ENCODE measurements at places on chromosomes 2 and 18. TPM values are rescaled to one million over a fixed set of nuclear protein-coding genes. Genes with fewer than 3 reads are reported as not detected.
A peak's percentile ranks its signal among the peaks of the same experiment; 100 is the strongest.

FEV gene
- not detected for polyA plus RNA-seq

DNA sequence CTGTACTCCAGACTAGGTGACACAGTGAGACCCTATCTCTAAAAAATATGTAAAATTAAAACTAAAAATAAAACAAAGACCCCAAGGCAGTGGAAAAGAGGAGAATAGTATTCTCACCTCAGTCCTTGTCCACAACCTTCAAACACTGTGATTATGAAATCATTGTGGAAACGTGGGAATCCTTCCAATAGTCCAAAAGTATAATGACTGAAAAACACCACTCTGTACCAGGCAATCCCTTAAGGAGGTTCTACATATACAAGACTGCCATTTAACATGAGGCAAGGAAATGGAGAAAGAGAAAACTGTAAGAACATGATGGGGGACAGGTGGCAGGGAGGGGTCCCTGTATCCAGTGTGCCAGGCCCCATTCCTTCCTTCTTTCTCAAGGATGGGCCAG lies 66.1 kb downstream of the ACVR1 start:
- no peak for DNase-seq

- no peak for DNase-seq
These were observed 37.8 kb downstream of the RRM2 start for GRCh38 chr2:10160203-10160955.

GRCh38 chr18:23377669-23378301 lies 75.3 kb upstream of the RIOK3 start:
- no peak for DNase-seq

KLHL41 gene
- polyA plus RNA-seq, result 62.2 TPM

DNA sequence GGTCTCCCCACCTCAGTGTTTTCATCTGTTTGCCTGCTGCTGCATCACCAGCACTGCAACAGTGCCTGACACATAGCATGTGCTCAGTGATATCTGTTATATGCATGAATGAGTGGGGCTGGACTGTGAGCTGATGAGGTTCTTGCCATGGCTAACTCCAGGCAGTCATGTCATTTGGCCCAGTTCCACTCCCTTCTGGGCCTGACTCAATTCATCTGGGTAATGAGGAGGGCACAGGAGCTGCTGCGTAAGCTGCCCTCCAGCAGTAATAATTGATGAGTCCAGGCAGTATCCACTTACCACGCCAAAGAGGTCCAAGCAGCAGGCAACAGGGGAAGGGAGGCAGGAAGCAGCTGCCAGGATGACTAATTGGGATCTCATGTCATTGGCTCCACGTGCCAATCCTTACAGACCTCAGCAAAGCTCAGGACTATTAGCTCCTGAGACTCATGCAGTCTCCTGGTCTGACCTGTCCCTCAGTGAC lies 34.1 kb upstream of the MAT2A start:
- DNase-seq, result no peak

FIGN gene
- polyA plus RNA-seq, result 2.7 TPM

DNA sequence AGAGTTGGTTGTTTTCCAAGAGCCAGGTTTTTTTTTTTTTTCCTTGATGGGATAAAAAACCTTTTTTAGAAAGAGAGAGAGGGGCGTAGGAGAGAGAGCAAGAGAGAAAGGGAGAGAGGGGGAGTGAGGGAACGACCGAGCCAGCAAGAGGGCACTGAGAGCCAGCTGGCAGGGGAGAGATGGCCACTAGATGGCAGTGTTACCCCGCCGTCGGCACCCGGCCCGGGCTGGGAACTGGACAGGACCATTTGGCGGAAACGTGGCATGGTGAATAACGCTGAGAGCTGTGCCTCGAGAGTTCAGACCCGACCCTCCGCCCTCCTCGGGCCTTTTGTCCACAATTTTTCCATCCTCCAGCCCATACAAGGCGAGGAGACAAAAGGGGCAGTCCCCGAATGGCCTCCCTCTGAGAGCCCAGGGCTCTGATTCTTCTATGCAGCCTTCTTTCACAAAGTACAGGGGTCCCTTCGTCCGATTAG lies 286.7 kb upstream of the VRK2 start:
- DNase-seq, result peak; percentile 79

DNA sequence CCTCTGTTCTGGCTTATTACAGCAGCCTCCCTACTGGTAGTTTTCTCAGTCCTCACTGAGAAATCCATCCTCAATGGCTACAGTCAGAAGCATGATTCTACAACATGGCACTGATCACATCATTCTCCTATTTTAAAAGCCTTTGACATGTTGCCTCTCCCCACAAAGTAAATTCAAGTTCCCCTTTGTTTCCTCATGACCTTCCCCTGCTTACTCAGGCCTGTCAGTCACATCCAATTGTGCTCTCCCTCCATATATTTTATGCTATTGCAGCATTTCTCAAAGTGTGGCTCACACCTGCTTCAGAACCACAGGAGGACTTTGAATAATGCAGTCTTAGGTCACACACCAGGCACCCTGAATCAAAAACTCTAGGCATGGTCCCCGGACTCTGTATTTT lies 124.6 kb downstream of the SPOPL start:
- DNase-seq, result no peak

DNA sequence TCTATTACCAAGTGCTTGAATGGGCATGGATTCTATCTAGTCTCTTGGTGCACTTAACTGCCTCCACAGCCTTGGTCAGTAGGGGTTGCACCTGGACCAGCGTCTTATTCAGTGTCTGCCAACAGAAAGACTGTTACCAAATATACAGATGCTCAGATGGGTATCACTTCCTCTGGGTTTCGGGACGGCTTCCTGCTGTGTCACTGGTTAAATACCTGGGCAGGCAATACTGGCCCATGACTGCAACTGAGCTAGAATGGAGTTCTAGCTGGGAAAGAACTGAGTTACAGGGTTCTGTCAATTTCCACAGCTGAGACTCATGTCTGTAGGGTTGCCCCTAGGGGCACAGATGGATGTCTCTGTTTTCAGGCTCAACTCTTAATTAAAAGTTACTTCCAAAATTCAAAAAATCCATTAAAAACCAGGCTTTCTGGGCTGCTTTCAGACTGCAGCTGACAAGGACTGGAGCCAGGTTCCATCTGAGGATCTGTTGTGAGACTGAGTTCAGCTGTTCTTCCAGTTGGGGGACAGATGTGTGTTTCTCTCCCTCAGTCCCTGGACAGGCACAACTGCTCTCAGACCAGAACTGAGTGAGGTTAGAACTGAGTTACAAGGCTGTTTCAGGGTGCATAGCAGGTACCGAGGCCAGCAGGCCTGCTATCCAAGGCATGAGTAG lies 789.6 kb upstream of the SLC8A1 start:
- peak; percentile 47 for DNase-seq

SERPINB13 gene
- not detected for polyA plus RNA-seq

- DNase-seq, result no peak
These were observed 116.6 kb upstream of the PELI1 start for GRCh38 chr2:64260817-64261216.

POTEC gene
- polyA plus RNA-seq, result not detected

AQP12B gene
- polyA plus RNA-seq, result not detected

GRCh38 chr2:118151831-118152230 lies 63.6 kb downstream of the INSIG2 start:
- DNase-seq, result no peak

GRCh38 chr18:68035774-68036522 lies 519.4 kb upstream of the DSEL start:
- DNase-seq, result no peak

DNA sequence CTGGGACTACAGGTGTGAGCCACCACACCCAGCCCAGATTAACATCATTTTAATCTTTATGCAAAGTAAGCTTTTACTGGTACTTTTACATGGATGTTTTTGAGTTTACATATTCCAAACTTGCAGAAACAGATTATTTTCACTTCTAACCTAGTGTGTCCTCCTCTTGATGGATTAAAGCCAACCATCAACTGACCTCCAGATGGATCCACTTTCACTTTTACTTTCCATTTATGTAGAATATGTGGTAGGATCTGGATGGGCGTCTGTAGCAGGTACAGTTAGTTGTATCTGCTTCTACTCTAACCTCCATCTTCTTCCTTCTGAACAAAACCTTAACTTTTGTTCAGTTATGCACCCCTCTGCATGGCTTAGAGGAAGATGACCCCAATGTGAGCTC lies 264.1 kb downstream of the CDH20 start:
- DNase-seq, result no peak

DNA sequence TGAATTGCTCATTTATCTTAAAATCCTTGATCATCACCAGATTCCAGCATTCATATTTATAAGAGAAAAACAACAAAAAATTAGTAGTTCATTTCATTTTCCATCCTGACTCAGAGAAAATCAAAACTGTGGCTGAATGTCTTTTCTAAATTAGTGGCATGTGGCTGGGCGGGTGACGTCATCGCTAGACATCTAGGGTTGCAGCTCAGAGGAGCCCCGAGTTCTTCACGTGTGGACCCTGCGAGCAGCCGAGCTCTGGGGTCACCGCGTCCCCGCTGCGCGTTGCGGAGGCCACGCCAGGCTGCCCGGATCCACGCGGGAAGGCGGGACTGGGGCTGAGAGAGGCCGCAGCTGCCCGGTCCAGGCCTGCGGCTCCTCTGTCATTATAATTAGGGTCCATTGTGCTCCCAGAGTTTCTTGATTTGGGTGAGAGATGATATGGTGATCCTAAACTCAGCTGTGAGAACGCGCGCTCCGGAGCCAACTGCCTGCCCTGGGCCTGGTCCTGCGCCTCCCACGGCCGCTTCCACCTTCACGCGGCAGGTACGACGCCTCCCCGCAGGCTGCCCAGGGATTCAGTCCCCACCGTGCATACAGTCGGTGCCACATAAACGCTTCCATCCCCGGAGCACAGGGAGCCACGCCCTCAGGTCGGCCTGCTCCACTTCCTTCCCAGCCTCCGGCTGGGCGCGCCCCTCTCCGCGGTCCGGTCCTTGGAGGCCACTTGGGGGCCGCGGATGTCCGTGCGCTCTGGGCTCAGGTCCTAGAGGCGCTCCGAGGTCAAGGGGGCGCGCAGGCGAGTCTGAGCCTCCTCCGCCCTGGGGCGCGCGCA lies 56.5 kb downstream of the TMEM18 start:
- DNase-seq, result peak; percentile 39

SERPINB11 gene
- not detected for polyA plus RNA-seq

DHX57 gene
- polyA plus RNA-seq, result 6.0 TPM

DNA sequence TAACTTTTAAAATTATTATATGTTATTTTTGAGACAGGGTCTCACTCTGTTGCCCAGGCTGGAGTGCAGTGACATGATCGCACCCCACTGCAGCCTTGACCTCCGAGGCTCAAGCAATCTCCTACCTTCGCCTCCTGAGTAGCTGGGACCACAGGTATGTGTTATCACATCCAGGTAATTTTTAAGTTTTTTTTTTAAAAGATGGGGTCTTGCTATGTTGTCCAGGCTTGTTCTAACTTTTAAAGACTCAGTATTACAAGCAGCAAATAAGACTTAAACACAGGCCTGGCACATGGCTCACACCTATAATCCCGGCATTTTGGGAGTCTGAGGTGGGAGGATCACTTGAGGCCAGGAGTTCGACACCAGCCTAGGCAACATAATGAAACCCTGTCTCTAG lies 101.2 kb downstream of the ASXL2 start:
- DNase-seq, result no peak

- no peak for DNase-seq
These were observed 298.9 kb upstream of the TRIB2 start for GRCh38 chr2:12417786-12418185.

DNA sequence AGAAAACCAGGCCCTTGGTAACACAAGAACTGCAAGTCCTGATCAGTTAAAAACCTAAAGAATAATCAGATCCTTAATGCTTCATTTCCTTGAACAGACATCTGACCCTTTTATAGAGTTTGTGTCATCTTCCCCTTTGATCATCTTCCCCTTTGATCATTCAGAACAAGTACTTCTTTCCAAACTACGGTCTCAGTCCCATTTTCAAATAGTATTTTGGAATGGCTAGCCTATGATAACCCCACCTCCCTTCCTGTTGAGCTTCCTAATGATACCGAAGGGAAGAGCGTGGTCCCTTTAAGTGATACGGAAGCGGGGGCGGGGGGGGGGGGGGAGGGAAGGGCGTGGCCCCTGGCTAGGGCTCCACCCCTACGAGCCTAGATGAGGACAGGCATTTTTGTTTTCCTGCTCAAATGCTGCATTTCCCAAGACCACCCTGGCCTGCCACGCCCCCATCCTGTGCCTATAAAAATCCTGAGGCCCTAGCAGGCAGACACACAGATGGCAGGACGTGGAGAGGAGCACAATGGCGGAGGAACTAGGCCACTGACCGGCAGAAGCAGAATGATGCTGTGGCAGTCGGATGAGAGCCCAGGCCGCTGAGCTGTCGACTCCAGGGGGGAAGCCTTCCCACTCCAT lies 24.1 kb upstream of the CHRNA1 start:
- DNase-seq, result no peak

GALNT5 gene
- 0.34 TPM for polyA plus RNA-seq

CYP26B1 gene
- polyA plus RNA-seq, result 7.2 TPM

GRCh38 chr2:238595750-238596570 lies 169.2 kb downstream of the ASB1 start:
- DNase-seq, result no peak

Measured in right cardiac atrium (tissue), 5 donors.